ENCODE measurements at places on chromosomes 7 and 10.
A peak's percentile ranks its signal among the peaks of the same experiment; 100 is the strongest.

- no peak for DNase-seq
These were observed 21.9 kb upstream of the CRYGN start for GRCh38 chr7:151461942-151462230.

GRCh38 chr7:37320848-37321468 is 127.7 kb downstream of the ELMO1 start:
- no peak for DNase-seq

- peak; percentile 6 for DNase-seq
These were observed 61.5 kb upstream of the ELMO1 start for GRCh38 chr7:37510043-37510634.

DNA sequence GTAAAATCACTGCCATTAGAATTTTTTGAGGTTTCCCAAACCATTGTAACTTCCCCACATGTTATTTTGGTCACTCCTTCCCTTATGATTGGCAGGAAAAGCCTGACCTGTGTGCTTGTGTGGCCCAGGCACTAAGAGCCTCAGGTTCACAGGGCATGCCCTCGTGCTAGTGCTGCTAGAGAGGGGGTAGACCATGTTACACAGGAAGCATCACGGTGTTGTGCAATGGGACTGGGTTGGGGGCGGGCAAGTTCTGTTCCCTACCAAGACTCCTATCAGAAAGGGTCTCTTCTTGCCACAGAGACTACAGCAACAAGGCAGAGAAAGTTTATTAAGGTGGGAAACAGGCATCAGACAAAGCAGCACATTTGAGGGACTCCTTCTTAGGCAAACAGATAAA is 32.2 kb downstream of the LSM5 start:
- DNase-seq, result no peak

GRCh38 chr10:116247691-116248090 is 25.3 kb downstream of the GFRA1 start:
- DNase-seq, result no peak

GRCh38 chr10:118115701-118116100 is 69.0 kb upstream of the RAB11FIP2 start:
- no peak for DNase-seq

DNA sequence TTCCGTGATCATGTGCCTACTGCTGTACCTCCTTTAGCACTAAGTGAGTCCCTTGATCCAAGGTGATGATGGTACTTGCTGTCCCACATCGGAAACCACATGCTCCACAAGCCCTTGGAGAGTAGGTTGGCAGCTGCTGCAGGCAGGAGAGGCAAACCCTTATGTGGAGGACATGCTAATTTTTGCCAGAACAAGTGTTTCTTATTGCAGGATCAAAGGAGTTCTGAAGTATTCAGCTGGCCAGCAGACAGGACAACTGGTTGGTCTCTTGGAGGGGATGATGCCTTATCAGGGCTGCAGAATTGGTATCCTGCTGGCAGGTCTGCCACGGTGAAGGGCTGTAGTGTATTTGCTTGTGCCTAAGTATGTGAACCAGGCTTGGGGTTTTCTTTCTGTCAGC is 36.8 kb downstream of the NACAD start:
- DNase-seq, result no peak

GRCh38 chr10:32149252-32149955 is 93.2 kb upstream of the KIF5B start:
- no peak for DNase-seq

DNA sequence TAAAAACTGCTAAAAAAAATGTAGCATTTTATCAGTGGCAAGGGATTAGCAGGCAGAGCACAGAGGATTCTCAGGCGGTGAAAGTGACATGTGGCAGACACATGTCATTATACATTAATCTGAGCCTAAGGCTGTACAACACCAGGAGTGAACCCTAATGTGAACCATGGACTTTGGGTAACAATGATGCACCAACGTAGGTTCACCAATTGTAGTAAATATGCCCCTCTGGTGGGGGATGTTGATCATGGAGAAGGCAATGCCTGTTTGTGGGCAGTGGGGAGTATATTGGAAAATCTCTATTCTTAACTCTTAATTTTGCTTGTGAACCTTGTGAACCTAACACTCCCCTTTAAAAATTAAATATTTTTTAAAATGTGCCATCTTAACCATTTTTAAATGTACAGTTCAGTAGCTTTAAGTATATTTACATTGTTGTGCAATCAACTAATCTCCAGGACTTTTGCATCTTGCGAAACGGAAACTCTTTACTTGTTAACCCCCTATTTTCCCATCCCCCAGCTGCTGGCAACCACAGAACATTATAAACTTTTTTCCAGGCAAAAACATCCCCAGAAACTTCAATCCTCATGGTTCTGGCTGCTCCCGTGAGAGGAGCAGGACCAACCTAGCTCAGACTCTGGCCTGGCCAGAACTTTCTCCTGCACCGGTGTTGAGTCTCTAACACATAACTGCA is 29.9 kb downstream of the LRRC20 start:
- no peak for DNase-seq

- DNase-seq, result no peak
These were observed 378.2 kb upstream of the PRKCQ start for GRCh38 chr10:6958254-6958653.

GRCh38 chr10:106557053-106557452 is 607.5 kb downstream of the SORCS1 start:
- no peak for DNase-seq

GRCh38 chr10:31622978-31623377 is 304.0 kb downstream of the ZEB1 start:
- no peak for DNase-seq

- peak; percentile 9 for DNase-seq
These were observed 1.7 kb downstream of the CCSER2 start for GRCh38 chr10:84329986-84330651.

GRCh38 chr7:25802057-25802456 is 349.9 kb upstream of the NFE2L3 start:
- DNase-seq, result no peak

DNA sequence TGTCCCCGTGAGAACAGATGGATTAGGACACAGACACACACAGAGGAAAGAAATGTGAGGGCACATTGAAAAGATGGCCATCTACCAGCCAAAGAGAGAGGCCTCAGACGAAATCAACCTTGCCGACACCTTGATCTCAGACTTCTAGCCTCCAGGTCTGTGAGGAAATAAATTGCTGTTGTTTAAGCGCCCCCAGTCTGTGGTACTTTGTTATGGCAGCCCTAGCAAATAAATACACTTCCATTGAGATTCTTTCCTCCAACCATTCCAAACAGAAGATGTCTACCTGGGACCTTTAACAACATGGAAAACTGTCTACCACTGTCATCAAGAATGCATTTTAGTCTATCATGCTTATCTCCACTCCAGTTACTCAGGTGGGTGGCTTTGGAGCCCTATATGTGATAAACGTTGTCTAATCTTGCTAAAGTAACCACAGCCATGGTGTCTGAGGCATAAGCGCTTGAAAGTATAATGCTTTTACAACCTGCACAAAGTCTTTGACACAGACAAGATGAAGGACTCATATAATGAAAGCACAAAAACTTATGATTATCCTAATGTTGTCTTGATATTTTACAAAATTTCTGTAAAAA is 244.3 kb downstream of the MTERF1 start:
- no peak for DNase-seq

DNA sequence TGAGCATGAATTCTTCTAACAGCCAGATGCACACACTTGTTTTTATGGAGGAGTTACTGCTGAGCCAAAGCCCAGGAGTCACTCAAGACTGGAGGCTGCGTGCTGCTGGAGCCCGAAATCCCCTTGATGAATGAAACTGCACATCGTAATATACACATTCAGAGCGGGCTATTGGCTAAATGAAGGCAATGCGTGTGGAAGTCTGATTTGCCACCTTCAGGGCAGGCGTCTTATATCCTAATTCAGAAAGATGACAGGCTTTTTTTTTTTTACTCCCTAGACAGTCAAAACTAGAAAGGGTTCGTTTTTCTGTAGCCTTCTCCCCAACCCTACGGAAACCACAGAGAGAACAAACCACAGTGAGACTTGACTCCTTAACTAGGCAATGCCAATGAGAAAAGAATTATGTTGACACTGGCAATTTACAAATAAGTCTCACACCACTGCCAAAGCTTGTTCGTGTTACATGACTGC is 227.2 kb upstream of the KLF14 start:
- DNase-seq, result peak; percentile 70

DNA sequence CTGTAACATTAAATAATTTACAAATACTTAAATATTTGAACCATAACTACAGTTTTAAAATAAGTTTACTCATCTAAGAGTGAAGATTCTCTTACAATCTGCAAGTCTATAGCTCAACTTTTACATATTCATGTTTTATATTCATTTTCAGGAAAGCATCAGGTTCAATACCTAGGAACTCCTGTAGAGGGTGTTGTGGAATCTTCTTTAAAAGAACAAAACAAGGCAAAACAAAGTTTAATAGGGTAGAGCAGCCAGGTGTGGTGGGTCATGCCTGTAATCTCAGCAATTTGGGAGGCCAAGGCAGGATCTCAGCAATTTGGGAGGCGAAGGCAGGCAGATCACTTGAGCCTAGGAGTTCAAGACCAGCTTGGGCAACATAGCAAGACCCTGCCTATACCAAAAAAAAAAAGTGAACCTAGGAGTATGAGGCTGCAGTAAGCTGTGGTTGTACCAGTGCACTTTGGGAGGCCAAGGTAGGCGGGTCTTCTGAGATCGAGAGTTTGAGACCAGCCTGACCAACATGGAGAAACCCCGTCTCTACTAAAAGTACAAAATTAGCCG is 45.1 kb downstream of the ST8SIA6 start:
- DNase-seq, result no peak

- DNase-seq, result no peak
These were observed 503 bp downstream of the CROT start for GRCh38 chr7:87345962-87346371.

DNA sequence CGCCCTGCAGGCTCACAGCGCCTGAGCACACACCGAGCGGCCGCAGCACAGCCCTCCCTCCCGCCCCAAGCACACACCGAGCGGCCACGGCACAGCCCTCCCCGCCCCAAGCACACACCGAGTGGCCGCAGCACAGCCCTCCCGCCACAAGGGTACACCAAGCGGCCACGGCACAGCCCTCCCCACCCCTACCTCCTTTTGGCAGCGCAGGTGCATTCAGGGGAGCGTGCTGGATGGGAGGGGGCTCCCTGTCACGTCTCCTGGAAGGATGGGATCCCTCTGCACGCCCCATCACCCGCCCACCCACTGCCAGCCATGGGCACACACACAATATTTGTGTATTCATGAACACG is 482.6 kb downstream of the DNAJB6 start:
- DNase-seq, result no peak

DNA sequence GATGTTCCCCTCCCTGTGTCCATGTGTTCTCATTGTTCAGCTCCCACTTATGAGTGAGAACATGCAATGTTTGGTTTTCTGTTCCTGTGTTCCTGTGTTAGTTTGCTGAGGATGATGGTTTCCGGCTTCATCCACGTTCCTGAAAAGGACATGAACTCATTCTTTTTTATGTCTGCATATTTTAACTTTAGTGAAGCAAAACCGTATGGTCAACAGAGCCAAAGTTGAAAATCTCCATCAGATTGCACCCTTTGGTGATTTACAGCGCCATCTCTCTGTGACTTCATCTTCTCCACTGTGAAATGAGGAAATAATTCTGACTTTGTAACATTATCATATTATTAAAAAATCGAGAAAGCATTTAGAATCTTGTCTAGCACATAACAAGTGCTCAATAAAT is 132.3 kb upstream of the PLXDC2 start:
- DNase-seq, result no peak

- DNase-seq, result no peak
These were observed 188.2 kb upstream of the MKLN1 start for GRCh38 chr7:131139462-131139861.

DNA sequence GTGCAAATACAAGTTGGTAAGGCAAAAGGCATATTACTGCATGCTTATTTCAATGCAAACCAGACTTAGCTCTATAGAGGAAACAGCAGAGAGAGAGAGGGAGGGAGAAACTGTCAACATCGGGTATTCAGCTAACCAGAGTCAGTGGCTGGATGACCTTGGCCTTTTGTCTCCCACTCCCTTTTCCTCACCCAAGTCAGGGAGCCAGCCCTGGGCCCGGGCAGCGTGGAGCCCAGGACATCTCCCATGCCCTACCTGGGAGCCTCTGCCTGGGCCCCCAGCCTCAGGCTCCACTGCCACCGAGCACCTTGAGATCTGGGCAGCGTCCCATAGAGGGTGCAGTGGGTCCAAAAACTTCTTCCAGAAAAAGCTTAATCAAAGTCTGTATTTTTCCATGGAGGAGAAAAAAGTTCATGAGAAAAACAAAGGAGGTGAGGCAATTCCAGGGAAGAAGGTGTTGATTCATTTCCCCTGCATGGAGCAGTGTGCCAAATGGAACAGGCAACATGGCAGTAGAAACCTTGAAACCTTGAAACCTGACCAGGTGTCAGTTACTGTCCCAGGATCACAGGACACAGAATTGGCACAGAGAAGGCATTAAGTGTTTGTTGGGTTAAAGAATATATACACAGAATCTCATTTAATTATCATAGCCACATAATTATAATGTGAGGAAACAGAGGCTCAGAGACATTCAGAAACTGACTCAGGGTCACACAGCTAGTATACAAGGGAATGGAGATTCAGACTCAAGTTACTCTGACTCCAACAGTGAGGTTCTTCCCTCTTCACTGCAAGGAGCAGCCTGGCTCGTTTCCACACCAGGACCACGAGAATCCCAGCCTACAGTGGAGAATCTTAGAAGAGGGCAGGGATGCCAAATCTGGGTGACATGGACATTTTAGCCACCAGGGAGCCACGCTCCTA is 5.8 kb upstream of the NCOA4 start:
- no peak for DNase-seq

DNA sequence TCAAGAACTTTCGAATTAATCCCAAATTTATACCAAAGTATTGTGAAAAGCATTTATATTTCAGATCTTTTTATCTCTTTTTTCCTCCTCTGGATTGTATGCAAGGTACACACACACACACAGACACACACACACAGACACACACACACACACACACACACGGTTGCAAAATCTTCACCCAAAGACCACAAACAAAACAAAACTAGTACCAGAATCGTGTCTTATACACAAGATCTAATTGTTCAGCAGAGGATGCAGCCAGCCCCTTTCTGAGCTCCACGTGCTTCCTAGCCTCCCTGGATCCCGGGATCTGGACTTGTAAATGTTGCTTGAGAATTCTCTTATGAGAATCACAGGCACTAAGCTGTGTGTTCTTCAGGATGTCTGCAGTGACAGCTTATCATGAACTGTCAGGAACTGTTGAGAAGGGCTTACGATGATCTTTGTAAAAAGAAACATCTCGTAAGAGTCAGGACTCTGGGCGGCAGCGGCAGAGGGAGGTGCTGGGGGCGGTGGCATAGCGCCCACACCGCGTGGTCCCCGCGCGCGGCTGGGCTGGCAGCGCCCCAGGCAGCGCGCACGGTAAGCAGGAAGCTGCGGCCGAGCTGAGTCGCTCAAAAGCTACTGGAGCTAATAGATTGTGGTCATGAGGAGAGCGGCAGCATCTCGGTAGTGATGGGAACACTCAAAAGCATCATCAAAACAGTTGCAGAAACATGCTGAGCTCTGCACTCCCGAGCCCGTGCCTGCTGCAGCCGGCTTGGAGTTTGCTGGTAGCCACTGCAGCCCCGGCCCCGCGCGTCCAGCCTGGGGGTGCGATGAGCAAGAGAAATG is 277.6 kb downstream of the GATA3 start:
- peak; percentile 85 for DNase-seq
